ENCODE measurements at places on chromosomes 11 and 22.

DNA sequence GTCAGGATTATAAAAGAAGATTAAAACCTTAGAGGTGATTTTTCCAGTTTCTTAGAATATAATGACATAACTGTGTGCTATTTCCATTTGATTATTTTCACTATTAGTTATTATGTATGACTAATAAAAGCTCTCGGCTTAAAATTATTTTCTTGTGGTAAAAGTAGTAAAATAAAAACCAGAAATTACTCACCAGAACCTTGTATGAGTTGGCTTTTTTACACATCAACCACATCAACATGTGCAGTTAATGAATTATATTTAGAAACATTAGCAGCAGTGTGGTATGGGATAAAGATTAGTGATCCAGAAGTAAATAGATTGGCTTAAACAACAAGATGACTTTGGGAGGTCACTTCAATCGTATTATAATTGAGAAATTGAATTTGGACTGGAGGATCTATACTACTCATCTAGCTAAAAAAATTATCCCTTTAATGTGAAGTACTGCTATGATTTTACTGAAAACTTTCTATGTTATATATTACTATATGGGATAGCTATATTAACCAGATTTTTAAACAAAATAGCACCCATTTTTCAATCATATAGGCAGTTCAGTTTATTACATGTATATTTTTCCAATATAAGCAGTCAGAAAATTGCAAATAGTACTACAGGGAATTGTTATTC is 2.8 kb upstream of the BCO2 start:
- no peak for DNase-seq

DNA sequence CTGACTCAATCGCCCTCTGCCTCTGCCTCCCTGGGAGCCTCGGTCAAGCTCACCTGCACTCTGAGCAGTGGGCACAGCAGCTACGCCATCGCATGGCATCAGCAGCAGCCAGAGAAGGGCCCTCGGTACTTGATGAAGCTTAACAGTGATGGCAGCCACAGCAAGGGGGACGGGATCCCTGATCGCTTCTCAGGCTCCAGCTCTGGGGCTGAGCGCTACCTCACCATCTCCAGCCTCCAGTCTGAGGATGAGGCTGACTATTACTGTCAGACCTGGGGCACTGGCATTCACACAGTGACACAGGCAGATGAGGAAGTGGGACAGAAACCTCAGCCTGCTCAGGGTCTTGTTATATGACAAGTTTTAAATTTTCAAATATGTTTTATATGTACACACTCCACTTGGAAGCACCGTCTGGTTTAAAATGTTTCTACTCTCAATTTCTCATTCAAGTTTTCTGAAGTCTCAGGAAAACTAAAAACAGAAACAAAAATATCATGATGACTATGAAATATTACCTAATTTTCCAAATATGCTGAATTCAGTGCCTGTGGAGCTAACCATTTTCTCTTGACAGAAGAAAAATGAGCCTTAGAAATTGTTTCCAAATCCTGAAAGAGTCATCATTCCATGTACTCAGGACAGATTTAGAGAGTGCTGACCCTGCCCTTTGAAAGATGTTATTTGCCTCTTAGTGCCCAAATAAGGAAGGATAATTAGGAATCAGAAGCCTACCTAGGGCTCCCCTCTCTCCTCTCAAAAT is 48.8 kb upstream of the TOP3B start:
- no peak for DNase-seq

GRCh38 chr11:32105871-32106560 is 15.1 kb downstream of the RCN1 start:
- DNase-seq, result no peak

- no peak for DNase-seq
These were observed 864.5 kb downstream of the NTM start for GRCh38 chr11:132234878-132235277.

GRCh38 chr11:62402226-62402959 is 16.4 kb upstream of the SCGB1A1 start:
- peak; percentile 81 for DNase-seq

GRCh38 chr11:45409587-45409986 is 123.4 kb upstream of the SYT13 start:
- no peak for DNase-seq

GRCh38 chr11:119489087-119489486 is 66.1 kb upstream of the THY1 start:
- DNase-seq, result peak; percentile 26

DNA sequence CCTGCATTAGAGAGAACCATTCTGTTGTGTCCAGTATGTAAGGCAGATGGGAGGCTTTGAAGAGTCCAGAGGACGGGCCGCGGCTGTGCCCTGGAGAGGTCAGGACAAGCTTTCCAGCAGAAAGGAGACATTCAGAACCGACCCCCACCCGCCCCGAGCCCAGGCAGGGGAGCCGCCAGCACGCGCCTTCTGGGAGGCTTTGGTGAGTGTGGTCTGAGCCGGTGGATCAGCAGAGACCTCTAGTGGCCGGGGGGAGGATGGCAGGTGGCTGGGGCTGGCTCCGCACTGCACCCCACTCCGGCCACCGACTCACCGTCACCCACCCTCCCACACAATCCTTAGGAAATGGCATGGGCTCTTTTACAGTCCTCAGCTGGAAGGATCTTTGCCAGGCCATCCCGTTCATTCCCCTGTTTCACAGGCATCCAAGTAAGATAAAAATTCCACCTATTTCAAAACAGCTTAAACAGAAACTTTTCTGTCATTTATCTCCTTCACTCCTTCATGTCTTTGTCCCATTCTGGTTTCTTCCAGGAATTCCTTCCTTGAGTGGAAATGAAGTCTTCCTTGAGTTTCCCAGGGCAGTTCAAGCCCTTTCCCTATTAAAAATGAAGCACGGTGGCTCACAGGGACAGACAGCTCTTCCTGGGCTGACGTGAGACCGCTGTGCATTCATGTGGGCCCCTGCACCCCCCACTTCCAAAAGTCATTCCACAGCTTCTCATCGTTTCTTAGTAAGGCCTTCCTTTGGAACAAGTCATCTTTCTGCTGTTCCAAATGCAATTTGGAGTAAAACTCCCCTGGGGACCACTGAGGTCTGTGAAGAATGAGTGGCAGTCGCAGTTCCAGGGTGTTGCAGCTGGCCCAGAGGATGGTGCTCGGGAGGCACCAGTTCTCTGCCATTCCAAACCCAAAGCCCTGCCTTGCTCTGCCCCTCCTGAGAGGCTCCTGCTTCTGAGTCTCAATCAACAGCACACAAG is 91.0 kb downstream of the FEZ1 start:
- peak; percentile 85 for DNase-seq

GRCh38 chr11:45345491-45345890 is 59.4 kb upstream of the SYT13 start:
- no peak for DNase-seq

DNA sequence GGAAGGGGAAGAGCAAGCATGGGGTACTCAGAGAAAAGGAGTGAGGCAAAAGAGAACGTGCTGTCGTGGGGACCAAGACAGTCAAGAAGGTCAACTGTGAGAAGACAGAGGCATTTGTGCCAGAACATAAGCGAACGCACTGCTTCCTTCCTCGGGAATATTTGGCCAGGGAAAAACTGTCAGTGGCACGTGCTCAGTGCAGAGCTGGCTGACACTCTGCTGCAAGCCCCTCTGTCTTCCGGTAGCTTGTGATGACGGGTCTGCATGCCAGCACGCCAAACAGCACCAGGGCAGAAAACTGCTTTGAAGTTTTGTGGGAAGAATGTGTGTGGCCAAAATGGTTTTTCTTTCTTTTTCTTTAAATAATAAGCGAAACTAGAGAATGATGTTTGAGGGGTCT is 60.6 kb downstream of the SMCO4 start:
- DNase-seq, result no peak

DNA sequence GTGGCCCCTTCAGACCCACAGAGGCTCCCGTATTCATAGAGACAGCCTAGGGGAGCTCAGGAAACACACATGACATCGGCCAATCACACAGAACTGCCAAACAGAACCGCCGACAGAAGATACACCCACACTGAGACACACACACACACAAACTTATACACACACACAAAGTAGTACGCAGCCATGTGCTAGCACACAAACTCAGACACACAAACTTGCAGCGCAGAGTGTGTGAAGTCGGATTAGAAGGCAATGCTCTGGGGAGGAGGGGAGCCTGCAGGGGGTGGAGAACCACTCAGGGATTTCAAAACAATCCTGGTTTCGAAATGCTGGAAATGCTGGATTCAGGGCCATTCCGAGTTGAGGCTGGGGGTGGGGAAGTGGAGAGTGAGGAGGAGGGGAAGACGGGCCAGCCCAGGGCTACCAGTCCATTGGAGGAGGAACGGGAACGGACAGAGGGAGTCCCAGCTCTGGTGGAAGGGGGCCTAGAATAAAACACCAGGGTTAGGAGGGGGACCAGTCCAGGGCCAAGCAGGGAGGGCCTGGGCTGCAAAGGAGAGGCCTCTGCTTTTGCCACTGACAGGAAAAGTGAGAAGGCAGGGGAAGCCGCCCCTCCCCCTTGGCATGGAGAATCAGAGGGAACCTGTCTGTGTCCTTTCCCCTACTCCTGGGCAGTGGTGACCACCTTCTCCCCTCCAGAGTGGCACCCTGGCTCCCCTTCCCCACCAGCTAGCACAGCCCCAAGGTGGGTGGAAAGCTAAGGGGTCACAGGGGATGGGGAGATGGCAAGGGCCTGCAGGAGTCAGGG is 4.4 kb downstream of the BCL9L start:
- DNase-seq, result peak; percentile 88

GRCh38 chr22:26139310-26139709 is 30.0 kb upstream of the SEZ6L start:
- no peak for DNase-seq

DNA sequence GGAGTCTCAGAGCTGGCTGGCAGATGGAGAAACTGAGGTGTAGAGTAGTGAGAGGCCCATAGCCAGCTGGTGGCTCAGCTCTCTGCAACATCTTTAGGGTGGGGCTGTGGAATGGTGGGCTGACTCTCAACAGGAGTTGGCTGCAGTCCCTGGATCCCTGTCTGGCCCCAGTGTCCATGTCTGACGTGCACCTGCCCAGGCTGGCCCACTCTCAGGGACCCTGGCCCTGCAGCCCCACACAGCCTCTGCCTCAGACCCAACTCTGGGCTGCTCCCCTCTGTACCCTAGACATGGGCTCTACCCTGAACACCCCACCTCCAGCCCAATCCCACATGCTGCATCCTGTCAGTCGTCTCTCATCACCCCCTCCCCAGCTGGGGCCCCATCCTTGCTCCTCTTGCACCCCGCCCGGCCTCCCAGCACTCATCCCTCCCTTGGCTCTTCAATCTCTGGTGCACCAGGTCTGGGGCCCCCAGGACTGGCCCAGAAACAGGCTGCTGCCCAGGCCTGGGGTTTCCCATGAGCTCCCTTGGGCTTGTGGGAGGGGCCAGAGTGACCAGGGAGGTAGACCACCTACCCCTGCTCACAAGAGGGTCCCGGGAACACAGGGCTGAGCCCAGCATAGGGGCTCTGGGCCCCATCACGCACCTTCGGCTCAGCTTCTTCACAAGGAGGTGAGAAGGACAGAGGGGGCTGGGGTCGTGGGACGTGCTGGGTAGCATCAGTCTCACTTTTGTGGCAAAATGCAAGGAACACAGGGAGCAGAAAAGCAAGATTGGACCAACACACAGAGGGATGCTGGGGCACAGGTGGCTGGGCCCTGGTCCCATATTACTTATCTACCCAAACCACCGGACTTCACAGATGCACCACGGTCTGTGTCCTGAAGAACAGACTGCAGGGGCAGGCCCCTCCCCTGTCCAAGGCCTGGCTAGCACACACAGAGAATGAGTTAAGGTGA is 31.5 kb downstream of the ARVCF start:
- DNase-seq, result no peak

- no peak for DNase-seq
These were observed 38.6 kb upstream of the CELSR1 start for GRCh38 chr22:46575911-46576555.

GRCh38 chr11:117913736-117914397 is 15.3 kb downstream of the TMPRSS13 start:
- DNase-seq, result no peak

DNA sequence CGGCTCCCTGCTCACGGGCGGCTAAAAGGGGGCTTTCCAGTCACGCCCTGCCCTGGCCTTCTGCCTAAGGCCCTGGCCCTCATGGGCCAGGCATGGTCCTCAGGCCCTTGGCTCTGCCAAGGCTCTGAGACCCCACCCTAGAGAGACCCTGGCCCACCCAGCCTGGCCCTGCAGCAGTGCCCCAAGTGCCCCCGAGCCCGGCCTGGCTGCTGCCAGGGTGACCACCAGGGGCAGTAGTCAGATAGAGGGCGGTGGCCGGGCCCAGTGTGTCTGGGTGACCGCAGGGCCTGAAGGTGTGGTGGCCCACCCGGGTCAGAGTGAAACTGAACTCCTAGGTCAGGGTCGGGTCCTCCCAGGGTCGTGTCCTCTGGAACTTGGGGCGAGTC is 29.4 kb upstream of the CCDC188 start:
- DNase-seq, result no peak

- DNase-seq, result no peak
These were observed 41.3 kb downstream of the XKR3 start for GRCh38 chr22:16783930-16784354.

DNA sequence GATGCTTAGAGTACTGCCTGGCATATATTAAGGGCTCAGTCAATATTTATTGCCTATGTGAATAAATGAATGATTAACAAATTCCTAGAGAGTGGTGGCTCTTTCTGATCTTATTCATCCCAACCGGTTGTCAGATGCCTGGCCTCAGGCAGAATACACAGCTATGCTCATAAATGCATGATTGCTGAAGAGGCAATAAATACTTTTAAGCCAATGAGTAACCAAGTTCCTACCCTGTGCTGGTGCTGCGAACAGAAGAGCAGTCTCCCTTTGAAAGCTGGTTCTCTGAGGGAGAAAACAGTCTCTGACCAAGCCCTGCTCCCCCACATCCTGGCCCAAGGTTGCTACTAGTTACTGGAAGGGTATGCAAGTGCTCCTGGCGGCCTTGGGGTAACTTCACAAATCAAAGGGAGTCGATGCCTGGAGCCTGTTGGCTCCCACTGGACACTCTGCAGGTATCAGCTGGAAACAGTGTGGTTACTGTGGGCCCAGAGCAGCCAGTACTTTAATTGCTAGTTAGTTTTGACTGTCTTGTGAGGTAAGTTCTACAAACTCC is 2.8 kb downstream of the USH1C start:
- DNase-seq, result no peak

DNA sequence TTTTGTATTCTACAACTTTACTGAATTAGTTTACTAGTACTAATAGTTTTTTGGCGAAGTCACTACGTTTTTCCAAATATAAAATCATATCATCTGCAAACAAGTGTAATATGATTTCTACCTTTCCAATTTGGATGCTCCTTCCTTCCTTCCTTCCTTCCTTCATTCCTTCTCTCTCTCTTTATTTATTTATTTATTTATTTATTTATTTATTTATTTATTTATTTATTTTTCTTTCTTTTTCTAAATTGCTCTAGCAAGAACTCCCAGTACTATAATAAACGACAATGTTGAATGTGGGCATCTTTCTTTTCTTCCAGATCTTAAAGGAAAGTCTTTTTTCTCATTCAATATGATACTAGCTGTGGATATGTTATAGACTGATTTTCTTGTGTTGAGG is 656.0 kb upstream of the LUZP2 start:
- no peak for DNase-seq

- no peak for DNase-seq
These were observed 104.5 kb downstream of the CHST1 start for GRCh38 chr11:45560913-45561281.
